T-helper 2 cell treated with Interferon-gamma antibody and Interleukin-4, amounts not matched to agents 5 μg/mL and 100 μg/mL, for 36 hours (primary cell): ENCODE measurements at places on chromosomes 11 and 22.

DNA sequence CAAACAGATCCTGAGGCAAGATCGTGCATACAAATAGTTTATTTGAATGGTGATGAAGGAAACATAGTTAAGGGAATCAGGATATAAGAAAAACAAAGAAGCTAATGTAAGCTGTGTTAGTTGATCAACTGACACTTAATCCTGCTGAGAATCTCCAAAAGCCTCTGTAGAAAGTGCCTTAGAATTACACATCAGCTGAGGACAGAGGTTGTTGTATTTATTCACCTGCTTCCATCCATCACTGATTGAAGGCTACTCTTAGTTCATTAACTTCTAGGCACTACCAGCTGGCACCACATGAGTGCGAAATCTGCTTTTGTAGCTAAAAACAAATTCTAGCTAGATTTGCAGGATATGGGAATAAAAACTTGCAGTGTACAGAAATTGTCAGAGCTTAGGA, 1082.0 kb upstream of the CNTN5 start:
- H3K27me3 ChIP-seq: no peaks in the 10 kb centered on the region
- DNase-seq: no peak
- H3K36me3 ChIP-seq: no peaks in the 10 kb centered on the region
- no peaks in the 10 kb centered on the region for H3K4me1 ChIP-seq
- no peak overlapping the region for H3K4me3 ChIP-seq
- no peak overlapping the region for H3K27ac ChIP-seq

DNA sequence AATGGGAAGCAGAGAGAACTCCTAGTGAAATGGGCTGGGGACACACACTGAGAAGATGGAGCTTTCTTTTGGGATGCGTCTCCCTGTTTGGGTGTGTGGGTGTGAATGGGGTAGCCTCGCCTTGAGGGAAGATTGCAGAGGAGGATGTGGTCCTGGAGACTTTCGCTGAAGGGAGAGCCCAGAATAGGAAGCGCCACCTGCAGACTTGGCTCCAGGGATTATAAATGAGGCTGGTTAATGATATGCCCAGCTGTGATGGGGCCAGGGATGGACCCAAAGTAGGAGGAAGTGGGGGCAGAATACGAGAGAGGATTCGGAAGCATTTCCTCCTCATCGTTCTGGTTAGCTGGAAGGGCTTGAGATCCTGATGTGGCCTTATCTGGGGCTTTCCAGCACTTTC, 13.7 kb downstream of the RELT start:
- H3K27me3 ChIP-seq: no peaks in the 10 kb centered on the region
- H3K36me3 ChIP-seq: peaks cover 6% of the 10 kb centered on the region
- no peak for DNase-seq
- H3K27ac ChIP-seq: peak overlapping the region; percentile 3

DNA sequence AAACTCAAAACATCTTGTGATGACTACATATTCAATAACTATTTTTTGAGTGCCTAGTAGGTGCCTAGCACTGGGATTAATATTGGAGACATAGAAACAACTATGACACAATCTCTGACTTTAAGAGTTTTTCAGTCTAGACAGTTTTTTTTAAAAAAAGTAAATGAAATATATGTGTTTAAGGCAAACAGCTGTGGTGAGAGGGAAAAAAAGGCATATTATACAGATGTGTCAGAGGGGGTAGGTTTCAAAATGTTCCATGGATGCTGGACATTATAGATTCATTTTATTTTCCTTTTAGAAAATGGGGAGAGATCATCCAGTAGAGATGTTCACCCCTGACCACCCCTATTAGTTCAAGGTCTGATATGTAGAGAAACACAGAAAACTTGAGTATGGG, 90.8 kb downstream of the LUZP2 start:
- no peak overlapping the region for H3K4me3 ChIP-seq
- no peaks in the 10 kb centered on the region for H3K27me3 ChIP-seq
- no peaks in the 10 kb centered on the region for H3K4me1 ChIP-seq
- DNase-seq: no peak
- H3K36me3 ChIP-seq: no peaks in the 10 kb centered on the region

- H3K27ac ChIP-seq: no peak overlapping the region
- H3K36me3 ChIP-seq: peaks cover 8% of the 10 kb centered on the region
- no peaks in the 10 kb centered on the region for H3K27me3 ChIP-seq
- no peak overlapping the region for H3K4me3 ChIP-seq
- peaks cover 2% of the 10 kb centered on the region for H3K4me1 ChIP-seq
These were observed 34.0 kb downstream of the PARVG start for GRCh38 chr22:44214764-44215163.

GRCh38 chr11:65814131-65814985, 19.4 kb upstream of the SNX32 start:
- no peak overlapping the region for H3K27ac ChIP-seq
- H3K36me3 ChIP-seq: no peaks in the 10 kb centered on the region
- DNase-seq: no peak
- no peak overlapping the region for H3K4me3 ChIP-seq

DNA sequence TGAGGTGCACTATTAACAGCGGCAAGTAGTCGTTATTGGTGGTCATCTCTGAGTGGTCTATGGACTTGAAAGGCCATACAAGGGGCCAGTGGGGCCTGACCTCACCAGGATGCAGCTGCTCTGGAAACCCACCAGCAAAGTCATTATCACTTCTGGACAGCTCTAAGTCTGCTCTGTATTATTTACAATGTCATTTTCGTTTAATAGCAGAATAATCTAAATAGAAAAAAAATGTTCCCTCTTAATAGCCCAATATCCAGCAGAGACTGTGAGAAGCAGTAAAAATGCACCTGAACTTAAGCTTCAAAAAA, 85.0 kb upstream of the EED start:
- H3K27me3 ChIP-seq: no peaks in the 10 kb centered on the region
- peaks cover 34% of the 10 kb centered on the region for H3K4me1 ChIP-seq
- DNase-seq: no peak

- no peak for DNase-seq
- H3K27ac ChIP-seq: no peak overlapping the region
- no peaks in the 10 kb centered on the region for H3K36me3 ChIP-seq
- peaks cover 3% of the 10 kb centered on the region for H3K4me1 ChIP-seq
These were observed 110.8 kb downstream of the UVRAG start for GRCh38 chr11:75925785-75926164.
